M059J (cell line): ENCODE measurements at places on chromosomes 12 and 14.
A peak's percentile ranks its signal among the peaks of the same experiment; 100 is the strongest.

DNA sequence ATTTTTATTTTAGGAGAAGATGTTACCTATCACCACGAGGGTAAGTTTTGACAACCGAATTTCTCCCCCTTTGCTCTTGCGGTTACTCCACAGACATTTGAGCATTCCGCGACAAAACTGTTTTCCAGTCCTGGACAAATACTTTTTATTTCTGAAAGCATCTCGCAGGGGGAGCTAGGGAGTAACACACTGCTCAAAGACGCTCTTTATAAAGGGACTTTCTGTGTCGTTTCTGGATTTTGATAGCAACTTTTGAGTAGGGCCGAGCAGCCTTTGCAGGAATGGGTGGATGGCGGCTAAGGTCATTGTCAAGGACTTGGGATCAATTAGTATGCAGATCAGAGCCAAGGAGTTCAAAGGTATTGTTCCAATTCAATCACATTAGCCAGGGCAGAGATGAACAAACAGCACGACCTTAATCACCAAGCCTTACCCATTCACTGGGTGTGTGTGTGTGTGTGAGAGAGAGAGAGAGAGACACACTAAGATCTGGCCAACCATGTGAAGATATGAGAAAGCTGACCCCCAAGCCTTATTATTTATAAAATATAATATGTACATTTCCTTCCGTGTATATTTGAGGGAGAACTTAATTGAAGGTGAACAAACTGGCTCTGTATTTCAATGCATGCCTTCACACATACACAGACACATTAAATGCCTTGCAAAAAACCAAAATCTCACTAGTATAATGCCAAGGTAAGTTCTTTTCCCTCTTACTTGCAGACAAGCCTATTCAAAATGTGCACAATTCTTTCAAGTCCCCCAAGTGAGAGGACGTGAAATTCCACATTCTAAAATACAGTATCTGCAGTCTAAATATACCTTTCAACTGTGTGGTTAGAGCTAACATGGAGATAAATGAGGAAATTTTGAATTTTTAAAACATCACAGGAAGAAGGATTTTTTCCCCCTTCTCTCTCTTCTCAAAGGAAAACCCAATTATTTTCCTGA lies 613.8 kb downstream of the VRK1 start:
- no peak for DNase-seq

DNA sequence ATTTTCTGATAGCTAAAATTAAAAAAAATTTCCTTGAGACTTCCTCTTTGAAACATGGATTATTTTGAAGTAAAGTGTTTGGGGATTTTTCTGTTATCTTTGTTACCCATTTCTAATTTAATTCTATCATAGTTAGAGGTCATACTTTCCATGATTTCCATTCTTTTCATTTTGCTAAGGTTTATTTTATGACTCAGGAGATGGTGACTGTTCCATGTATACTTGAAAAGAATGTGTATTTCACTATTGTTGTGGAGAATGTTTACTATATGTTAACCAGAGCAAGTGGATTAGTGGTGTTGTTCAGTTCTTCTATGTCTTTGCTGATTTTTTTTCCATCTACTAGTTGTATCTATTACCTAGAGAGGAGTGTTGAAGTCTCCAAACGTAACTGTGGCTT lies 250.5 kb upstream of the PELI2 start:
- no peak for DNase-seq

- no peak for DNase-seq
These were observed 24.6 kb downstream of the SRRM4 start for GRCh38 chr12:119005913-119006312.

DNA sequence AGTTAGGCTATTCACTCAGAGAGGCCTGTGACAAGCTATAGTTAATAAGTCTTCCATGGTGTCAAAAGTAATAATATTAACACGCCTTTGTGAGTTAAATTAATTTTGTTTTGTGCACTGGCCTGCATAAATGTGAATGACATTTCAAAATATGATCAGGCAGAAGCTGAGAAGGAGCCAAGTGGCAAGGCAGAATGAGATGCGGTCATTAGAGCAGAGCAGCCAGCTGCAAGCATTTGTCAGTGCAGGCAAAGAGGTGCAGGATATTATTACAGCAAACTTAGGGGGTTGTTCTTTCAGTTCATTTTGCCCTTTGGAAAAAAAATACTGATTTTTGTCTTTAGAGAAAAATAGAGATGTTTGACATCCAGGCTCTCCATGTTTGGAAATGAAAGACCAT lies 364.5 kb downstream of the PAWR start:
- no peak for DNase-seq

- no peak for DNase-seq
These were observed 209.7 kb downstream of the SLC41A2 start for GRCh38 chr12:104748356-104748755.

DNA sequence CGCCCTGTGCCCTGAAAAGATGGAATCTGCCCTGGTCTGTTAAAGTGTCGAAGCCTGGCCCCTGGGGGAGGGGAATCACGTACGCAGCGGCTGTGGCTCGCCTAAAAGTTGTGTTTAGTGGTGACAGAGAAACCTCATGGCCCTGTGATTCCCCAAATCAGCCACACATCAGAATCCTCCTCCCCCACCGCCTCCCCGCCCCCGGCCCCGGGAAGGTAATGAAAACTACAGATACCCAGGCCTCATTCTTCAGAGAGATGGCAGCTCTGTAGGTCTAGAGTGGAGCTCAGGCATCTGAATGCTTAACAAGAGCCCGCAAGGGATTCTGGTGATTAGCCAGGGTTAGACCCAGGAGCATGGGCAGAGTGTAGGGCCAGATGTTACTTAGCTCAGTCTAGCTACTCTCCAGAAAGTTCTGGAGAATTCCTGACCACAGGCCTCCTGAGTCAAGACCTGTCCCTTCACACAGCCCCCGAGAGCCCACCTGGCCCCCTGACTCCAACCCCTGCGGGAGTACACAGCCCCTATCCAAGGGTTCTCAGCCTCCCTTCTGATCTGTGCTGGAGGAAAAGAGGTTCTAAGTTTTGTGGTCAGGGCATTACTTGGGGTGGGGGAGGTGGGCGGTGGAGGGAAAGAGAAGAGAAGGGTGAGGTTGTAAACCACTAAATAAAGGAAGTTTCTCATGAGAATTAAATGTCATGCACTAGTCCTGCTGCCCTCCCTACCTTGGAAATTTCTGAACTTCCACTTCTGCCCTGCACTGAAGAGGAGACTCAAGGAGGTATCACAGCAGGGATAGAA lies 114.8 kb downstream of the PLXNC1 start:
- no peak for DNase-seq

GRCh38 chr14:64935508-64935907 lies 7.0 kb downstream of the GPX2 start:
- no peak for DNase-seq

DNA sequence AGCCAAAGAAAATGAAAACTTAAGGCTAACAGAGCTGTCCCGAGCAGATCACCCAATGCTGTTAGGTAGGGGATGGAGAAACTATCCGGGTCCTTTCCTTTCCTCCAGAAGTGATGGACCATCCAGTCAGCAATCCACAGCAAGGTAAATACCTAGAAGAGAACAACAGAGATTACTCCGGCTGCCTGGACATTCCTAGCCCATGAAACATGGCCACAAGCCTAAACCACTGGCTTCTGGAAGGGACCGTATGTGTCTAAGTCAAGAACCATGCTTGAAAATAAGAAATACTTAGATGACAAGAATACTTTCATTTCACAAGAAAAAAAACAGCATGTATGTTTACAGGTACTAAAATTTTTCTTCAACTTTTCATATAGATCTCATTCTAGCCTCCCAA lies 152.9 kb downstream of the SLC41A2 start:
- DNase-seq: peak; percentile 89

DNA sequence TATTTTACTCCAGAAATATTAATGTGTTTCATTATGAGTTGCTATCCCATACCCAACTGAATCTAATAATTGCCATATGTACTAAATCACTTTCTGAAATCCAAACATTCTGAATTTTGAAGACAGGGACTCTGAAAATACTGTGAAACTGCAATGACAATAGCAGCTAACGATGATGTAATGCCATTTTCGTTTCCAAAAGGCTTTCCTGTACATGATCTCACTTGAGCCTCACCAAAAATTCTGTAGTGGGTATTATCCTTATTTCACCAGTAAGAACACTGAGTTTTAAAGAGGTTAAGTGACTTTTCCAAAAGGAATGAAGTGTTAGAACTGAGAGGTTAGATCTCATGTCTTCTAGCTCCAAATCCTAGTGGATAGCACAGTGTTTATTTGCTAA lies 133.3 kb downstream of the FLRT2 start:
- no peak for DNase-seq

- no peak for DNase-seq
These were observed 40.7 kb upstream of the RIN3 start for GRCh38 chr14:92472860-92473259.

GRCh38 chr14:96118391-96118790 lies 79.2 kb downstream of the C14orf132 start:
- no peak for DNase-seq

DNA sequence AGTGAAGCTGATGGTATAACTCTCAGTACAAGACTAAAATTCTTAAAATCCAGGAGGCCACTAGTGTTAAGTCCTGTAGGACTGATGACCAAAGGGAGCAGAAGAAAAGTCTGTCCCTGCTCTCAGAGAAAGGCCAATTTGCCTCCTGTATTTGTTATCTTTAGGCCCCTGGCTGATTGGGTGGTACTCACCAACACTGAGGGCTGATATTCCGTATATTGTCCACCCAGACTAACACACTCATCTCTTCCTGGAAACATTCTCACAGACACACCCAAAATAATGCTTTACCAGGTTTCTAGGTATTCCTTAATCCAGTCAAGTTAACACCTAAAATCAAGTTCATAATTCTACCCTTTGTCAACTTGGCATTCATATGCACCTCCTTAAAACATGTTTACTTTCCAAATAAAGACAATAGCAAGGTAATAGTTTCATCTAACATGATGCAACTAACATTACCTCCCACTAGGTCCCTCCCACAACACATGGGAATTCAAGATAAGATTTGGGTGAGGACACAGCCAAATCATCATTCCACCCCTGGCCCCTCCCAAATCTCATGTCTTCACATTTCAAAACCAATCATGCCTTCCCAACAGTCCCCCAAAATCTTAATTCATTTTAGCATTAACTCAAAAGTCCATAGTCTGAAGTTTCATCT lies 84.3 kb downstream of the EGLN3 start:
- DNase-seq: no peak

- DNase-seq: no peak
These were observed 90.9 kb downstream of the GALNT9 start for GRCh38 chr12:132238488-132238854.

DNA sequence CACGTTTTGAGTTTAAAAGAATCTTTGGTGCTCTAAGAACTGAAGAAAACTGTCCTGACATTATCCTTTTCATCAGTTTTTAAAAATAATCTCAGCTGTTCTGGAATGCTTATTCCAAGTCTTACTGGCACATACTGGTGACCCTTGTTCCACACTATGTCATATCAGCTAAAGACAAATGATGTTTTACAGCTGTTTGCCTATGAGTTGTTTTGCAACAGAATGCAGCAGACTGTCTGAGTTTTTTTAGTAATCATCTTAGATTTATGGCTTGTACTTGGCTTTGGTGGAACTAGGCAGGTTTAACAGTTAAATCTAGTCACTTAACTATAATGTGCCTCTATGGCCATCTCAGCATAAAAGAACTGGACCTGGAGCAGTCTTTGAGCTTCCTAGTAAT lies 91.6 kb upstream of the GRIN2B start:
- DNase-seq: no peak

GRCh38 chr12:117091758-117092510 lies 7.3 kb downstream of the TESC start:
- no peak for DNase-seq

DNA sequence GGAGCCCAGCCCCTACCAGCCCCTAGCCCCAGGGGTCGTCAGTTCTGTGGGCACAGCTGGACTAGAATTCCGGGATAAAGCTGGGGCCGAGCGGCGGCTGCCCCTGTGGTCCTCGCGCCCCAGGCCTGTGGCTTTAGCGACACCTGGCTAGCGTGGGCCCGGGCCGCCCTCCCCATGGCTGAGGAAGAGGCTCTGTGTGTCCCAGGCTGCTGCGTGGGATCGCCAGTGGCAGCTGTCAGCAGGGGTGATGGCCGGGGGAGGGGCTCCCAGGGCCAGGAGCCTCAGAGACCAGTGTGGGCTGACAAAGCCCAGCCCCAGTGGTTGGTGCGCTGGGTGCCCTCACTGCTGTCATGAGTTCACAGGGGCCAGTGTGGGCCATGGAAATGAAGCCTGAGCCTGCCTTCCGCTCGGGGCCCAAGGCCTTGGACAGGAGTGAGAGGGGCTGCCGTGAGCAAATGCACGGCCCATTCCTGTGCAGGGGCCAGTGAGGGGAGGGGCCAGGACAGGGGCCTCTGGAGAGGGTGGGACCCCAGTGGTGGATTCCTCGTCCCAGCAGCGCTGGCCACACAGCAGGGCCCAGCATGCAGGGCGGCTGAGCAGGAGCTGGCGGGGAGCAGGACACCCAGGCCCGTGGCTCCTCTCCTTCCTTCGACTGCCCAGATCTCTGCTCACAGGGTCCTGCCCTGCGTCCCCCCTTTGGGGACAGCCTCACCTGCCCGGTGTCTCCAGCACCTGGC lies 11.4 kb downstream of the FBRSL1 start:
- DNase-seq: no peak

DNA sequence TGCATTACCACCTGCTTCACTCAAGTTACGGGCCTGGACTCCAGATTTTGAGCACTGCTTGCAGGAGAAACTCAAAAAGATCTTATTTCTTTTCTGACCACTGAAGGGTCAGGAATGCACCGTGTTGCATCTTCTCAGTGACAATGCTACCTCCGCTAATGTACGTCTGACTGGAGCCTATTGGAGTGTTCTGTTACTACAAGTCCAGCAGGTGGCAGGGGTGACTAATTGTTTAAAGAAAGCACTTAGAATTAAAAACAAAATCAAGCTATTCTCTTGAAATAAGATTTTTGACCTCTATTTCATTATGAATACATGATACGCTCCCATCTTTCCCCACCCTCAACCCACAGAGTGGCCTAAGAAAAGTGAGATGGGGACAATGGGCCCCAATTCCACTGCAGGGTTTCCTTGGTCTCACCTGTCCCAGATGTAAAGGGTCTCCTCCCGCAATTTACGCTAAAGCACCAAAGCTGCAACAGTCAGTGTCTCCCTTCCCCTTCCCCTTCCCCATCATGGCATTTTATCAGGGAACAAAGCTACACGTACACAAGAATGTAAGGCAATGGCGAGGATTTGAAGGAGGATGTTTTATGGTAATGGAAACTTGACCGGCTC lies 2.2 kb downstream of the TBPL2 start:
- peak; percentile 67 for DNase-seq

- no peak for DNase-seq
These were observed 29.5 kb upstream of the TMPO start for GRCh38 chr12:98485792-98486340.

GRCh38 chr12:121356657-121357056 lies 4.4 kb upstream of the ANAPC5 start:
- no peak for DNase-seq

DNA sequence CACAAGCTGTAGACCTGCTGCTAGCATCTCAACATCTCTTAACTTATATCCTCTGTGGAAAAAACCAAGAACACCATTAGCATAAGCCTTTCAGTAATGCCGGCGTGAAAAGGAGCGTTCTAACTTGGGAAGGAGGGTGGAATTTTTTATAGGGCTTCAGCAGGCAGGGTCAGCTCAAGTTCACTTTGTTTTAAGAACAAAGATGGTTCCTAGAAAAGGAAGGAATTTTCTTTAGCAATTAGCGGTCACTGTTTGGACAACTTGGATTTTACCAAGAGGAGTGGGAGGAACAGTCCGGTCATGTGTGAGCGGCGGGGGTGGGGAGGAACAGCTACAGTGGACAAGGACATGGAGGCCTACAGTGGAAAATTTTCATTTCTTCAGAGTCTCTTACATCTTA lies 35.9 kb downstream of the BBS10 start:
- DNase-seq: no peak

GRCh38 chr14:51507906-51508511 lies 143.7 kb upstream of the FRMD6 start:
- peak; percentile 96 for DNase-seq

- peak; percentile 62 for DNase-seq
These were observed 2.4 kb downstream of the DHH start for GRCh38 chr12:49092086-49092815.
